ENCODE measurements at places on chromosomes 6 and 20.

- peak; percentile 51 for DNase-seq
Measured at GRCh38 chr20:24676978-24677370, 207.5 kb downstream of the SYNDIG1 start.

GRCh38 chr6:132811276-132811675 lies 3.1 kb upstream of the RPS12 start:
- no peak for DNase-seq

DNA sequence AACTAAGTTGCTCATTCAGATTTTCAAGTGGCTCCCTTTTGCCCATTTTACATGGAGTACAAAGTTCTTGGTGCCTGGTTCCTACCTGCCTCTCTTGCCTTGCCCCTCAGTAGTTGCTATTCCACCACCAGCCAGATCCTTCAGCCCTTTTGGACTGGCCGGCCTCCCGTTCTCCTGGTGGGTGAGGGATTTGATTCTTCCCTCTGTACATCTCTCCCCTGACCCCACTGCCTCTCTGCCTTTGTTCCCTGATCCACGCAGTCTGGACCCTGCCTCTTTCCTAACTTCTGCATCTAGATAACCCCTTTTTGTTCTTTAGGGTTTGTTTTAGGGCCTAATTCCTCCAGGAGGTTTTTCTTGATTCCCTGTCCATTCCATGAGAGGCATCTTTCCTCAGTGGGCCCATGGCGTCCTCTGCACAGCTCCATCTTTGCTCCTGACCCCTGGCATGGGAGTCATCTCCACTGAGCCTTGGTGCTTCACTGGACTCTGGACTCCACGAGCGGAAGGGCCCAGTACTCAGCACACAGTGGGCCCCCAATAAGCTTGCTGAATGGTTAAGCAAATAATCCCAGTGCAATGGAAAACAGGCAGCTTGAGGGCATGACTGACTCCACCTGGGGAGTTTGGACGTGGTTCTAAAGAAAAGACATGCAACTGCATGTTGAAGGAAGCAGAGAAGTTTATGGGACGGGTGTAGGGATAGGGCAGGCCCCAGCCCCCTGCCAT lies 309.3 kb upstream of the SUPT3H start:
- DNase-seq = no peak

DNA sequence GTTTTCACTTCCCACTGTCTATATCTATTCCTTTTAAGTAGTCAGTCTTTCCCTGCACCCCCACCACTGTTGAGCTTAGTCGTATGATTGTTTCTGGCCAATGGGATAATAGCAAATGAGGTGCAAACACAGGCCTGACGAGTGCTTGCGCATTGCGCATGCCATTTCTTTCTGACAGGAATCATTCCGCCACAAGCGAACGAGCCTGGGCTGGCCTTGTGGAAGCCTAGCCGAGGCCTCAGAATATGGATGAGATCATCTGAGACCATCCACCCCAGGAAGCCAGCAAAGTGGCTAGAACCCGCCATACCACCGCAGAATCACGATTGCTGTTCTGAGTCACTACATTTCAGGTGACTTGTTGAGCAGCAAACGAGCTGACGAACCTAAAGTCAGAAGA lies 52.2 kb upstream of the PRL start:
- DNase-seq = no peak

DNA sequence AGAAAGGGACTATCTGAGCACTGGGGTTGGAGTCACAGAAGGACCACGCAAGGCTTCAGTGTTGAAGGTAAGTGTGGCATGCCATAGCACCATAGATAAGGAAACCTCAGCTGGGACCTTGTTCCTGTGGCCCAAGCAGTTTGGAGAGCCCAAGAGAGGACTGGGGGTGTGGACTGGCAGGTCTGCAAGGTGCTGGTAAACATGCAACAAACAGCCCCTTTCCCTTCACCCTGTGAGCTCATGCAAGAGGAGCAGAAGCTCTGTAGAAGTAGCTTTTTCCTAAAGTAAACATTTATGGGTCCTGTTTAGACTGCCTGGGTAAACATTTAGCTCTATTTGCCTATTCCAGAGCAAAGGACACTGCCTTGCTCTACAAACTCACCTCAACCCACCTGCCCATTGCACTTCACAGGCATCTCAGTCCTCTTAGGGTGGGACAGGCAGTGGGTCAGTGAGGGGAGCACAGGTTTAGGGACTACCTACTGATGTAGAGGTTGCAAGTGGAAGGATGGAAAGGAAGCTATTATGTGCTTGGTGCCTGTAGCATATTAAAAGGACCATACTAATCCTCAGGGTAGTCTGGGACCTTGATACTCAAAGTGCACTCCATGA lies 12.0 kb downstream of the ZSCAN31 start:
- no peak for DNase-seq

- DNase-seq = no peak
Measured at GRCh38 chr20:58649288-58650180, 1.5 kb upstream of the STX16 start.

- no peak for DNase-seq
Measured at GRCh38 chr20:51854921-51855320, 52.6 kb upstream of the SALL4 start.

DNA sequence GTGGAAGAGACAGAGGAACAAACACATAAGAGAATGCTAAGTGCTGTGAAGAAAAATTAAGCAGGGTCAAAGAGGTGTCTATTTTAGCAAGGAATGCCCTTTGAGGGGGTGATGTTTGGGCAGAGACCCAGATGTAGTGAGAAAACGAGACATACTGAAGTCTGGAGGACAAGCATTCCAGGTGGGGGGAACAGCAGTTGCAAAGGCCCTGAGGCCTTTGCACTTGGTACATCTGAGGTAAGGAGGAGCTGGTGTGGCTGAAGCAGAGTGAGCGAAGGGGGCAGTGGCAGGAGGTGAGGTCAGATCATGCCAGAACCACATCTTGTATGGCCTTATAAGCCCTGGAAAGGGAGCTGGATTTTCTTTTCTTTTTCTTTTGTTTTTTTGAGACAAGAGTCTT lies 6.2 kb upstream of the GDF5 start:
- DNase-seq = no peak
